ENCODE measurements at places on chromosomes 5 and 9.

- no peak for DNase-seq
Observed at GRCh38 chr9:4048441-4048840, 251.4 kb downstream of the GLIS3 start.

- DNase-seq: no peak
Observed at GRCh38 chr5:59460368-59461153, 433.0 kb downstream of the PDE4D start.

DNA sequence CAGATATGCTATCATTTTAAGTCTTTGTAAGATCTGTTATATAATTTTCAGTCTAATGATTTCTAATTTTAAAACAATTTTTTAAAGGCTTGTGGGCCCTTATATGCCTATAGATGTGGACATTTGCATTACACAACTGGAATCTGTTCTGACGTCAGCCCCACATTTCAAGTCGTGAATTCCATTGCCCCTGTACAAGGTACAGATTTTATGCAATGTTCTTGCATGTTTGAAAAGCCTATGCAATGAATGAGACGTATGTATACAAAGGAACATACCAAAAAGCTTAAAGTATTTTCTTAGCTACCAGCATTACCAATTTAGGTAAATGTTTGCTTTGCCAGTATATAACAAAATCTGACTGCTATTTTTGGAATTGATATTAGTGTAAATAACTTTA is 77.2 kb downstream of the ITGA1 start:
- DNase-seq: no peak

- no peak for DNase-seq
Observed at GRCh38 chr9:85743275-85744128, 1.7 kb upstream of the AGTPBP1 start.

DNA sequence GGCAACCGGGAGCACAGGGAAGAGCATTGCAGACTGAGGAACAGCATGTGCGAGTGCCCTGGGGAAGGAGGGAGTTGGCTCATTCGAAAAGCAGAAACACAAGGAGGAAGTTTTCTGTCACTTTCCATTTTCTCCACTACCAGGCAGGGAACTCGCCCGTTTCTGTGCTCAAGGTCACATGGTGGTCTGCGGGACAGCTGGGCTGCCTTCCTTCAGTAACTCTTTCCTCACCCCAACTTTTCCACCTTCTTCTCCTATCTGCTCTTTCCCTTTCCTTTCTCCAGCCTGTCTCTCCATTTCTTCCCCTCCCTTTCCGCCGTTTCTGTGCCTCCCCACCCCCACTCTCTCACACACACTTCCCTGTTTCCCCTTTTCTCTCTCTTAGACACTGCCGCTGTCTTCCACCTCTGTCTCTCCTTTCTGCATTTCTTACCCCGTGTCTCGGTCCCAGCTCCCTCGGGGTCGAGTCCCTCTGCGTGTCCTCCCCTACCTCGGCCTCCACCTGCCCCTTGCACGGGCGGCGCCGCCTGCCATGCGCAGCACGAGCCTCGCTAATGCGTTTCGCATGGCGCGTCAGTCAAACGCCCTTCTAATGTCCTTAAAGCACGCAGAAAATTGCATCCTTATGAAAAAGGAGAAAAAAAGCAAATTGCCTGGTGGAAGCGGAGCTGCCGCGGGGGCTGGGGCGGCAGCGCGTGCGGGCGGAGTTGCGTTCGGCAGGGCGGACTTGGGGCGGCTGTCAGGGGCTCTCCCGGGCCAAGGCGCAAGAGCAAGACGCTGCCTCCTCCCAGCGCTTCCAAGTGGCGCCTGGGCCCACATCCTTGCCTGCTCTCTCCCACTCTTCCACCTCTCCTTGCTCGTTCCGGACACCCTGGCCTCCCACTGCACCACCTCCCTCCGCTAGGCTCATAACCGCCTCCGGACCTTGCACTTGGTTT is 9.5 kb downstream of the BARX1 start:
- DNase-seq: no peak

GRCh38 chr5:41812156-41812555 is 58.1 kb downstream of the OXCT1 start:
- DNase-seq: no peak

DNA sequence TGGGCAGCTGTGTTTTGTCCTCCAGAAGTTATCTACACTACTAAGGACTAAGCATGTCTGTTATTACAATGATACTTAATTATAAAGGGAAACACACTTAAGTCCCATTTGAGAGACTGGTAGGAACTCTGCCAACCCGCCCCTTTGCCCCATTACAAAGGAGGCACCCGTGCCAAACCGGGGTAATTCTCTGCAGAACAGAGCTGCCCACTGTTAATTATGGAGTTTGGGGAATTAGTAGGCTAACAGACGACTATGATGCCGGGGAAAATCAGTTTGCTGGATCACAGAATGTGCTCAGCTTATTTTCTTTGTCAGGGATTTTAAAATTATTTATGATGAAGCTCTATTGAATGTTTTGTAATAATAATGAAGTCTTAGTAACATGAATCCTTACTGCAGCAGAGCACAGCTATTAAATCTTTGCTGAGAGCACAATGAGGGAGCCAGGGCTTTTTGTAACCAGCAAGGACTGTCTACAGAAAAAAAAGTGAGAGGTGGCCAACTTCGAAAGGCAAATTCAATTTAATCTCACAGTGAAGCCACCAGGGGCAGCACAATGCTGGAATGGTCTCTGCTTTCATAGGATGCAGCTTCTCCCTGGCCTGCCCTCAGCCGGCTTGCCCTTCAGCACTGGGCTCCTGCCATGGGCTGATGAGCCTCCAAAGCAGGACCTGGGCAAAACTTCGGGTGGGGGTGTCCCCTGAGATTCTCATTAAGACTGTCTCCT is 134.5 kb downstream of the GNAQ start:
- no peak for DNase-seq

GRCh38 chr5:137633896-137634295 is 102.0 kb downstream of the KLHL3 start:
- no peak for DNase-seq

DNA sequence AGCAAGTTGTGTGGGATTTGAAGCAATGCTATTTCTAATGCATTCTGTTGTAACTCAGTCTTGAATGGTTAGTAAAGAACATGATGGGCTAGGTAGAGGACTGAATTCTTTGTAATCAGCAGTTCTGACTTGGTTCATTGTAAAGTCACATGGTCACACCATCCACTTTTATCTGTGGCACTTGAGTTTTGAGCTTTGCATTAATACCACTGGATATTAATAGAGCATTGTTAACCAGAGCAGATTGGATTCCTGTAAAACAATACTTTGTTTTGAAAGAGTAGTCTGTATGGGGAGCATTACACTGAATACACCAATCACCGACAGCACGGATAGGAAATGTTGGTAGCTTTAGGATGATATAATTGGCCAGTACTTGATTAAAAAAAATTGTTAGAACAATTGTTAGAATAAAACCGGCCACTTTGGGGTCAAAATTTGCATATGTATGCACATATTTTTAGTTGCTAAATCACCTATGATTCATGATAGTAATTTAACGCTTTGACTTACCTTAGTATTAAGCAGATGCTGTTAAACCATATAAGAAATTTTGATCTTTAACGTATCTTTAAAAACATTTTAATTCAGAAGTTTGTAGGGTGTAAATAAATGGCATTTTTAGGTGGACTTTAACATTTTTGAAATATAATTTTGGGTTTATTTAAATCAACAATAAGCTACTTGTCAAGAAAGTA is 17.4 kb downstream of the SLC12A2 start:
- no peak for DNase-seq

DNA sequence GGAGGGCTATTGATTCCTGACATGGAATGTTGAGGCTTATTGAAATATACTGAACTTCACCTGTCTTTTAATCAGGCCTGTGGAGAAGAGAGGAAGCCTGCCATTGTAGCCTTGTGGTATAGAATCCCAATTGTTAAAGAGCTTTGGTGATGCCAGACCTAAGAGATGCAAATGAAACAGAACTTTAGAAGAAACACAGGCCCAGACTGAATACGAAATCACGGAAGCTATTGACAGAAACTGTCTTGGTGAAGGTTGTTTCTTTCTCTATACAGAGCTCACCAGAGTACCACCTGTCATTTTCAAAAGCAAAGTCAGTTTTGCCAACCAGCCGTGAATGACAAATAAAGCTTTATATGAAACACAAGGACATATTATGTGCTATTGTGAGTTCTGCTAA is 660.3 kb downstream of the ISL1 start:
- DNase-seq: no peak

- no peak for DNase-seq
Observed at GRCh38 chr5:554284-554988, 30.2 kb upstream of the SLC9A3 start.

DNA sequence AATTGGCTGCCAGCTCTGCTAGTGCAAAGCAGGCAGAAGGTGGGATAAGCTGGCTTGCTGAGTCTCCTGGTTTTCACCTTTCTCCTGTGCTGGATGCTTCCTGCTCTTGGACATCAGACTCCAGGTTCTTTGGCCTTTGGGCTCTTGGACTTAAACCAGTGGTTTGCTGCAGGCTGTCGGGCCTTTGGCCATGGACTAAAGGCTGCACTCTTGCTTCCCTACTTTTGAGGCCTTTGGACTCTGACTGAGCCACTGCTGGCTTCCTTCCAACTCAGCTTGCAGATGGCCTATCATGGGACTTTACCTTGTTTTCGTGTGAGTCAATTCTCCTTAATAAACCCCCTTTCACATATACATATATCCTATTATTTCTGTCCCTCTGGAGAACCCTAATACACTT is 1293.9 kb upstream of the CDH6 start:
- DNase-seq: no peak

GRCh38 chr5:14397717-14398116 is 183.9 kb upstream of the OTULINL start:
- DNase-seq: no peak

All from activated gamma-delta T cell (primary cell).